ENCODE measurements at places on chromosomes 5 and 9.
A peak's percentile ranks its signal among the peaks of the same experiment; 100 is the strongest.

DNA sequence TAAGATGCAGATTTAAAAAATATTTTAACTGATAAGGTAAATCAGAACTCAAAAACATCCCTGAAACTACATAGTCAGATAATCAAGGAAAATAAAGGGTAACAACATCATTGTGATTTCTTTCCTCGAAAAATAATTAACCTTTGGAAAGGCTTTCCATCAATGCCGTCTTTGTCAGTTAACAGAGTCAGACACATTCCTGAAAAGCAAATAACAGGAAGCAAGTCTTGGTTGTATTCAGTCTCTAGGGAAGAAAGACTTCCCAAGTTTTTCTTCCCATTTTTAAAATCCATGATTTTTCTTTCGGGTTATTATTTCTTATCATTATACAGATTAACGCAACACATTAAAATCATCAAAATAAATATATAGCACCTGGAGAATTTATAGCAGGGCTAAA lies 256.4 kb upstream of the CDH6 start:
- no peak for DNase-seq

GRCh38 chr5:145971701-145972100 lies 35.3 kb downstream of the SH3RF2 start:
- DNase-seq = no peak

GRCh38 chr5:417301-418161 lies 25.4 kb upstream of the EXOC3 start:
- no peak for DNase-seq

DNA sequence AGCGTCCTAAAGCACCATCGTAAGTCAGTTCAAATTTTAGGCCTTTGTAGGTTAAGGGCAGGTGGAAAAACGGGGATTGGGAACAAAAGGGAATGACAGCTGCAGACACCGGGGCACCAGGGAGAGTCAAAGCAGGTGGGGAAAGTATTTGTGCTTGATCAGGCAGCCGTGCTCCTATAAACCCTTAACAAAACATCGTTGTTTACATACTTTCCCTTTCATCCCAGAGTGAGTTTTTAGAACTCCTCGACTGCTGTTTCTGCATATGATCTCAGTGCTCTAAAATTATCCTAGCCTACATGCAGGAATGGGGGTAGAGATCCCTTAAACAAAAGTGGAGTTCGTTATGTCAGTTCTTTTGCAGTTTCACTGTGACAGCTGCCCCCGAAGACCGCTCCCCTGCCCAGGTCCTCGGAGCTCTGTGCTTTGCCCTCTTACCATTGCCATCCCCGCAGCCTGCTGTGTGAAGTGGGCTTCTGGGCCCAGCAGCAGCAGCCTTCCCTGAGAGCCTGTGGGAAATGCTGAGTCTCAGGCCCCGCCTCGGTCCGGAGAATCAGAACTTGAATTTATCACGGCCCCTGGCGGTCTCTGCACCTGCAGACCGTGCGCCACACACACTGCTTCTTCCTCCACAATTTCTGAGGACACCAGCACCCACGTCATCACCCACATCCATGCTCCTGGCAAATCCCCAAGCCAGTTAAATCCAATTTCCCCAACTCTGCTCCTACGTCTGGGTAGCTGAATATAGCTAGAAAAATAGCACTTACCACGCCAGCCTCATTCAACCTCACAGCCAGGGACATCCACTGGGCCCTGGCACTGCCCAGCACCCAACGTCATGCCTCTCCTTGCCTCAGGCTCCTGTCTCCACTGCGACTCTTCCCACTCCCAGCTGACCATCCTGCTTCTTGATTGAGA lies 86.8 kb downstream of the NSUN2 start:
- DNase-seq = no peak

GRCh38 chr9:110890416-110890815 lies 147.9 kb downstream of the LPAR1 start:
- DNase-seq = no peak

GRCh38 chr5:102918986-102919610 lies 164.0 kb downstream of the PAM start:
- no peak for DNase-seq

GRCh38 chr5:100448111-100448528 lies 87.1 kb upstream of the FAM174A start:
- no peak for DNase-seq

DNA sequence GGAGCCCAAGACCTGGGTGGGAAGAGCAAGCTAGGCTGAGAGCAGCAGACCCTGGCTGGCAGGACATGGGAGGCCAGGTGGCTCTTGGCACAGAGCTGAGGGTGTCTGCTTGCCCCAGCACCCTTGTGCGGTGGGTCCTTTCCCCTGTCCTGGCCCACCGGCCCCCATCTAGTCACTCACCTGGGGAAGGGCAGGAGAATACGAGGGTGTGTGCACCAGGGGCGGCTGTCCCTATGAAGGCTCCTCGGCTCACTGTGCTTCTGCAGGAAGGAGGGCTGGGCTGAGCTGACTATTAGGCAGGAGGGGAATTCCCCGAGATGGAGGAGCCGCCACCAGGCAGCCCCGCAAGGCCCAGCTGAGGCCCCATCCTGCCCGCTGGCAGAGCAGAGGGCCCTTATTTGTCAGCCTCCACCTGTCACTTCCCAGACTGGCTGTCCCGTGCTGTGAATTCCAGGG lies 6.1 kb upstream of the TNIP1 start:
- no peak for DNase-seq

DNA sequence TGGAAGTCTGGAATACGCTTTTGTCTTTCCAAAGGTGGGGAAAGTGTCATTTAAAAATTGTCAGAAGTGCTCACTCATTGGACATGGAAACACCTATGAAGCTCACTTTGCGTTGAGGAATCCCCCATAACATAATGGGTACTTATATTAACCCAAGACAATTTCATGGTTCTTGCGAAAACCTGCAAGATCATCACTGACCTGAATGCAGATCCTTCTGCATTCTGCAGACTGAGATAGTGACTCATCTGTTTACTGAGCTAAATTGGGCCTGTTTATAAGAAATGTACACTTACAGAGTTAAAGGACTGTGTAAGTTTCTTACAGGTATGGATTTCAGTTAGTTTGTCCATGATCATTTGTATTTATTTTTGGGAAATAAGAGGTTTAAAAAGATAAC lies 153.0 kb downstream of the HMHB1 start:
- DNase-seq = no peak

DNA sequence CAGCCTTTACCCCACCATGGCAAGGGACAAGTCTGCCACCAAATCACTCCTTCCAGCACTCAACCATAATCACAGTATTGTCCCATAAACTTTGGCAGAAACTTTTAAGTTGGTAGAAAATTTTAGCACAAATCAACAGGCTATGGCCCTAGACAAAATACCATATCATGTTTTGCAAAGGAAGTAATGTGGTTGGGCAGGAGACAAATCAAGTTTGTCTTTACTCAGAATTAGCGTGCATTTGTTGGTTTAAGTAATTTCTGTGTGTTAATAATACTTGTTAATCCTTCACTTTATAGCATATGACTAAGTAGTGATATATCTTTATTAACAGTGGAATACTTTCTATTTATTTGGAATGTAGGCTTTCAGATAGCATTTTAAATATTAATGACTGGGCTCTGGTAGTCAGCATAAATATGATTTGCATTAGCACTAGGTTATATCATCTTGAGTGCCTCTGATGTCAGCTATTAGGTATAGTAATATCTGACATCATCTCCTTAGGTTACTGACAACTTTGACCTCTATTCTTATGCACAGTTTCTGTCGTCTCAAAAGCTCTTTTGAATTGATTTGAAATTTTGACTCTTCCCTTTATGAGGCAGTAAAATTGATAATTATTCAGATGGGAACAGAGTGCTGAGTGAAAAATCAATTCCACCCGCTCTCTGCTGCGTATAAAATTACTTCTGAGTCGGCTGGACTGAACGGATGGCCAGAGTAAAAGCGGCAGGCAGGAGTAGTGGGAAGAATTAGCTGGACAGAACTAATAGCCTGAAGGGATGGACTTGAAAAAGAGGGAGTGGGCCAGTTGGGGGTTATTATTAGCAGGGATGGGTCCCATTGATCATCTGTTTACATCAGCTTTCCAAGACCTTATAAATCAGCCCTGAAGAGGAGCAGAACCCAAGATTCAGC lies 40.1 kb upstream of the TLX3 start:
- DNase-seq = no peak

DNA sequence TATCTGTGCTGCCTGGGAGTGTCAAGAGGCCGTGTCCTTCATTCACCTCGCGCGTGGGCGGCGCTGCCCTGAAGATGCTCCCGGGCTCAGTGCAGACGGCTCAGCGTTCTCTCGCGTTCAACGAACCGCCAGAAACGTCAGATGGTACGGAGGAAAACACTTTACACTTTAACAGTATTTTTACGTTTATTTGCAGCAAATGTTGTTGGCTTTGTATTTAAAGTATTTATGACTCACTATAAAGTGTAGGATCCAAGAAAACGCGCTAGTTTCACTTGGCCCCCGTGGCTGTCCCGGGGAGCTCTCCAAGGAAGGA lies 544 bp upstream of the ERCC6L2 start:
- DNase-seq = peak; percentile 13

DNA sequence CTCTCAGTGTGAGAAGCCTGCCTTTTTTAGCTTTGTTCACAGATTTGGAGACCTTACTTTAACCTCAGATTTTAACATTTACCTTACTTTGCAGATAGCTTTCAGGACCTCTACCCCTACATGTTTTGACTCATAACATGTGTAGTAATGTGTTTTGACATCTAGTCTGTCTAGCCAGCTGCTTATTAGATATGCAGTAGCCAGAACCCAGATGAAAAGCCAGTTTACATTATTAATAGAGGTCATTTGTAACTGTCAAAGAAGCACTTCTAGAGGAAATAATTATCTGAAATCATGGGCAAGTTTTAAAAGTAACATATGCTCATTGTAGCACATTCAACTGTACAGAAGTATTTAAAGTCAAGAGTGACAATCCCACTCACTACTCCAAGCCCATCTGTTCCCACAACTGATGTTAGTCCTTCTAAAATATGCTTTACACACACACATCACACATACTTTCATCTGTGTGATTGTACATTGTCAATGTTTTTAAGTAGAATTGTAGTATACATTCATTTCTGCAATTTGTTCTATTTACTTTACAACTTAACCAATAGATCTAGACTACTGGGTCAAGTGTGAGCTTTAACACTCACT lies 71.8 kb upstream of the NIPAL4 start:
- no peak for DNase-seq

DNA sequence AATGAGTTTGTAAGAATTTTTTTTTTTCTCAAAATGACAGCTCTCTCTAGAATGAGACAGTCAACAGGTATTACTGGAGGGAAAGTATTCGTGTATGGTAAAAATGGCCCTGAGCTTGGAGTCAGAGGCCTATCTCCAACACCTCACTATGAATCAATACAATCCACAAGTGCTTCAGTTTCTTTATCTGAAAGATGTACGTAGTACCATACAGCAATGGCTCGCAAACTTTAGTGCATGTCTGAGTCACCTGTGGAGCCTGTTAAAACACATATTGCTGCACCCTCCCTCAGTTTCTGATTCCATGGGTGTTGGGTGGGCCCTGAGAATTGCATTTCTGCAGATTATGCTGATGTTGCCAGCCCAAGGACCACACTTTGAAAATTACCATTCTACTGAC lies 44.6 kb downstream of the DMRT2 start:
- no peak for DNase-seq

DNA sequence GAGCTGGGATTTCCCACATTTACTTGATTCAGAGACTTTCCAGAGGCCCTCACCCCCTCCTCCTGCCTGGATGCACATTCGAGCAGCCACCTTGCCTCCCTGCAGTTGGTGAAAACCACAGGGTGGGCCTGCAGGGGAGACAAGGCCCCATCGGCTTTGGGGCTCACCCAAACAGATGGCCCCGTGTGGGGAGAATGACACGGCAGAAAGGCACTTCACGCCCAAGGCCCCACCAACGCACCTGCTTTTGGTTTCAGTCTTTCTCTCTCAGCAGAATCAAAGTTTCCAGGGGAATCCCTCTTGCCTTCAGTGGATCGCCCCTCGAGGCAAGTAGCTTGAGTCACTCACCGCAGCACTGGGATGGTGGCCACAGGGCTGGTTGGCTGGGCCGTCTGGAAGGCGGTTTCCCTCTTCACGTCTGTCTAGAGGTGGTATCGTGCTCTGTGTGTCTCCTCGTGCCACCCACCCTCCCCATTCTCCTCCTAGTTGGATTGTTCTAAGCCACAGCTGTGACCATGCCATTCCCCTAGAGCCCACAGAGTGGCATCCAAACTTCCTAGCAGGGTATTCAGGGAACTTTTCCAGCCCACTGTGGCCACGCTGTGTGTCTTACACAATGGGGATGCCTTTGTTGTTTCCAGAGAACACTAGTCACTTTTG lies 31.8 kb downstream of the SEC61B start:
- DNase-seq = no peak

DNA sequence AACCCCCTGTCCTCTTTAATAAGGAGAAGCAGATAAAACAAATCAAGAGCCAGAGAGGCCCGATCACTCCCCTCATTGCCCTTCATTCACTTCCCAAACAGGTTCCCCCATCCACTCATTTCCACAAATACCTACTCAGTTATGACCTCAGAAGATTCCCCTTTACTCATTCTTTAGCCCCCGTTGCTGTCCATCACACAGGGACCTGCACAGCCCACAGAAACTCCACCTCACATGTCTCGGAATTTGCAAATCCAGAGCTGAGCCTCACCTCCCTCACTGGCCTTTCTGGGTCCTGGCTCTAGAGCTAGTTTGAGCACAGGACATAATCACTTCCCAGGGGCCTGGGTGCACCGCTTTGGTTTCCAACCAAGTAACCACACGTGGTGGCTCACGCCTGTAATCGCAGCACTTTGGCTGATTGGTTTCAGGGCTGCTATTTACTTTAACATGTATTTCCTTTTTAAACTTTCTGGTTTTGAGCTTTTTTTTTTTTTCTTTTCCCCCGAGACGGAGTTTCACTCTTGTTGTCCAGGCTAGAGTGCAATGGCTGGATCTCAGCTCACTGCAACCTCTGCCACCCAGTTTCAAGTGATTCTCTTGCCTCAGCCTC lies 17.8 kb downstream of the ATP6V0E1 start:
- DNase-seq = no peak

DNA sequence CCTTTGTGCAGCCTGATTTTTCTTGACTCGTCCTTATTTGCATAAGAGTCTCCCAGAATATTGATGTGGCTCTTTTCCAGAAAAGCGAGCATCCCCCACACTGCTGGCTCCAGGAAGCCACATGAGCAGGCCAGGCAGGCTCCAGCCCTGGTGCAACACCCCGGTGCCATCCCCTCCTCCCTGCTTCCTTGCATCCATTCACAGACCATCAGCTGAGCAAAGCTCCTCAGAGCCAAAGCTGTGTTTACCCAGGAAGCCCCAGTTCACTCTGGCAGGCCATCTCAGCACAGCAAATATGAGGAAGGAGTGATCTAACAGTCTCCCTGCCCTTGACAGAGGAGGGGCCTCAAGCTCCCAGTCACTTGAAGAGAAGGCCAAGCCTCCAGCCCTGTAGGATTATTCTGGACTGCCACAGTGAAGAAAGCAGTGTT lies 34.4 kb downstream of the INSYN2B start:
- no peak for DNase-seq

- no peak for DNase-seq
Observed at GRCh38 chr9:3240656-3241268, 285.0 kb downstream of the RFX3 start.
